Iris pigment epithelial cell (primary cell): ENCODE measurements at places on chromosomes 11 and 22.

GRCh38 chr11:90197377-90197776 is 25.5 kb downstream of the CHORDC1 start:
- no peak for DNase-seq

GRCh38 chr11:82305123-82305522 is 428.5 kb downstream of the FAM181B start:
- DNase-seq = no peak

GRCh38 chr11:34988294-34989255 is 72.2 kb downstream of the PDHX start:
- peak; percentile 83 for DNase-seq

GRCh38 chr22:22914726-22915669 is 27.4 kb downstream of the IGLL5 start:
- no peak for DNase-seq

GRCh38 chr22:46394622-46395021 is 59.1 kb downstream of the TRMU start:
- DNase-seq = no peak

GRCh38 chr11:69986830-69987229 is 91.3 kb upstream of the ANO1 start:
- DNase-seq = no peak

DNA sequence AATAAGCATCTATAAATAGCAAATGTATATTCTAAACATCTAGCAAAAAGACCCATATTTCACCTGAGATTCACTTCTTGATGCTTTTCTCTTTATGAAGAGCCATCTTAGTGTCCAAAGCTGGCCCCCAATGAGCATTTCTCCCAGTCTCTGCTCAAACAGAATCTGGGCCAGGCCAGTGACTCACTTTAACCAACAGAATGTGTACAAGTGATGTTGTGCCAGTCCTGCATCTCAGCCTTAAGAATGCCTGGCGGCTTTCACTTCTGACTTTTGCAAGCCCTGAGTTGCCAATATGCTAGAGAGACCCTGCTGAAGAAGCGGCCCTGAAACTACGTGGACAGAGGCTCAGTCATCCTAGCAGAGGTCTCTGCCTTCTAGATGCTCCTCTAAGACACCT is 6.9 kb upstream of the COPB1 start:
- DNase-seq = peak; percentile 68

DNA sequence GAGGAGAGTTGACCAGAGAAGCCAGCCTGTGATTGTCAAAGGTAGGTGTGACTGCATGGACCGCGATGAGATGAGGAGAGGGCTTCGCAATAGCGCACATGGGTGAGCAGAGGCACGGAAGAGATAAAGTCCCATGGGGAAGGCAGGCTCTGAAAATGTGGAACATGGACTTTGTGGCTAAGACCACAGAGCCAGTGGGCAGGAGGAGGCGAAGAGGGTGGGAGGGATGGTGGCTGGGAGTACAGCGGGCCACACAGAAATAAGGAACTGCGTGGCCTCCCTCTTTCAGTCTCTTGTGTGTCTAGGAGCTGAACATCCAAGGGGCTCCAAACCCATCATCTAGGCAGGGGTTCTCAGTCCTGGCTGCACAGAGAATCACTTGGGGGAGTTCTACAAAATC is 98.6 kb downstream of the TENM4 start:
- DNase-seq = no peak
